ENCODE measurements at places on chromosomes 5 and 9. TPM values are rescaled to one million over a fixed set of nuclear protein-coding genes. Genes with fewer than 3 reads are reported as not detected.

- DNase-seq, result no peak
Observed at GRCh38 chr5:151556806-151557205, 34.3 kb downstream of the FAT2 start.

DNA sequence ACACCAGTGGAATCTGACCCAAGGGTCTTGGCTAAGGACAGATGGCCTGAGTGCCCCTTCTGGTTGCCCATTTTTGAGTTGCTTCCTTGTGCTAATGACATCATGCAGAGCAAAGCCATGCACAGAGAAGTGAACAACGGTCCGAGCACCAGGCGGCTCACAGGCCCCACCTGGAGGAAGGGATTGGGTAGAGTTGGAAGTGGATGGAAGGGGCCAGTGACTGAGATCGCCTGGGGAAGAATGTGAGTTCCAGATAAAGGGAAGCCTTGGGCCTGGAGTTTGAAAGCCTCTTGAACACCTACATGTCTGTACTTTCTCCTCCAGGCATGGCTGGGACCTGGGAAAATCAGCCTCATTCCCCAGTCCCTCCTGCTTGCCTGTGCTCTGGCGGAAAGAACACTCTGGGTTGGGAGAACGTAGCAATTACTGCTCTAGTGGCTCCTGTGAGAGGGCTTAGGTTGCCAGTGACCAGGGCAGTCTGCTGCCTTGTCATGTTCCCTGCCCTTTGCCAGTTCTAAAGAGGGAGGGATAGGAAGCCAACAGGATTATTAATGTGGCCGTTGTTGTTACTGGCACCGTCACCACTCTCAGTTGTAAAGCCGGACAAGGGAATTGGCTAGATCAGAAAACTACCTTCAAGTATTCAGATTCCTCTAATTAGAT is 62.5 kb upstream of the PTPN3 start:
- no peak for DNase-seq

DNA sequence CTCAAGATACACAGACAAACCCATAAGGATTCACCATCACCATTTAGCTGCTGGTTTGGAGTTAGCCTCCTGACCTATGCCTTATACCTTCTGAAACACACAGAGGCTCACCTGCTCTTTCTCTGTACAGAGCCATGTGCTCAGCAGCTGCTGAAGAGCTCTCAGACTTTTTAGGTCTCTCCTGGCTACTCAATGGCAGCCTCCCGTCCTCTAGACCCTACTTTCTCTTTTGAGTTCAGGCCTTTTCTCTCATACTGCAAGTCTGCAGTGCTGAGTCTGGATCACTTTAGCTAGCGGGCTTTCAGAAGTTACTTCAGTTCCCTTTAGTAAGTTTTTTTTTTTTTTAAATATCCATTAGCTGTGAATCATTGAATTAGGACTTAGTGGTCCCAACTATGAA is 25.7 kb downstream of the LVRN start:
- DNase-seq, result no peak

DNA sequence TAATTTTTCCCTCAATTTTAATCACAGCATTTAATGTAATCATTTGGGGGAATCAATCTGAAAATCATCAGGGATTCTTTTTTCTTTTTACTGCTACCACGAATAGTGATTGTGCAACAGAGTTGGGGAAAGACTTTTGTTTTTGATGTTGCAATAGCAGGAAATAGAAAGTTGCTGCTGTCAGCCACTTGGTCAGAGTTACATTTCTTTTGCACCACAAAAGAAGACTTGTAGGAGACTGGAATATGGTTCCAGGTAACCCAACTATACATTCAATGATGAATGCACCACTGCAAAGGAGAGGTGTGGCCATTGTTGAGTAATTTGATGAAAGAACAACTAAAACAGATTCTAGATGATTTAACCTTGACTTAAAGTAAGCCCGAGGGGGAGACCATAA is 46.3 kb upstream of the PALM2AKAP2 start:
- DNase-seq, result no peak

DNA sequence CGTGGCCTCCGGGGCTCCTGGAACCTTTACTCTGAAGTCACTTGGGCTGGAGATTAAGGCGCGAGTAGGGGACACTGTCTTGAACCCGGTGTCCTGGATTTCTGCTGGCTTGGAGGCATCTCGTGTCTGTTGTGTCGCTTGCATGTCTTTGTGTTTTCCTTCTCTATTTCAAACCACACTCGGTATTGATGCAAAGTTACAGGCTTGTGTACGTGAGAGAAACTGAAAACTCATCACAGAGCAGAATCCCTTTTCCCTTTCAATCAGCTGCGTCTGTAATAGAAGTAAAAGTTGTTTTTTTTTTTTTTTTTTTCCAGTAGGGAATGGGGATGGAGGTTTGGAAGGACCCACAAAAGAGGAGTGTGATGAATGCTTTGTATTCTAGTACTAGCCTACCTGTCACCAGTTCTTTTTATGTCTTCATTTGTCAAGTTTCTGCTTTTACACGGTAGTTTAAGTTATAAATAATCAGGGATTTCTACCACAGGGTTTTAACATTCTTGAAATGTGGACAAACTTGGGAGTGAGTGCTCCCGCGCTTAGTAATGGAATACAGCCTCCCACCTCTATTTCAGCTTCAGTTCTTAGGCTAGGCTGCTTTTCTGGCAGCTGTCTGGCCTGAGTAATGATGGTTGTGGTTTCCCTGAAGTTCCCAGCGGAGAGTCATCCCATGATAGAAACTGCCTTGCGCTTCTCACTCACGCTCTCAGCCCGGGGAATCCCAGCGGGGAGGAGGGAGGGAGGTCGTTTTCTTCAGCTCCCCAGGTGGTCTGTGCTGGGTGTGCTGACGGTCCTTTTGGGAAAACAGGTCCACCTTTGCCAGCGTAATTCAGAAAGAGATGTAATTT is 763 bp downstream of the TJP2 start:
- DNase-seq, result peak; percentile 57

GRCh38 chr5:154757814-154758406 is 2.7 kb downstream of the LARP1 start:
- DNase-seq, result peak; percentile 61

- DNase-seq, result no peak
Observed at GRCh38 chr9:133998915-133999595, 6.9 kb upstream of the VAV2 start.

GRCh38 chr9:83633255-83633654 is 10.3 kb downstream of the IDNK start:
- no peak for DNase-seq

- DNase-seq, result no peak
Observed at GRCh38 chr9:31573561-31573960, 810.9 kb upstream of the ACO1 start.

- DNase-seq, result no peak
Observed at GRCh38 chr9:94895668-94896067, 169.2 kb downstream of the AOPEP start.

GRCh38 chr5:179313849-179314521 is 31.3 kb downstream of the ADAMTS2 start:
- DNase-seq, result peak; percentile 91

- DNase-seq, result no peak
Observed at GRCh38 chr5:95667061-95667618, 15.7 kb downstream of the SPATA9 start.

ST6GALNAC6 gene
- total RNA-seq, result 73.7 TPM

ACOT12 gene
- not detected for total RNA-seq

MYOT gene
- total RNA-seq, result 4.4 TPM

UBE2B gene
- total RNA-seq, result 36.4 TPM

SIMC1 gene
- total RNA-seq, result 48.4 TPM
